ENCODE measurements at places on chromosomes 12 and 14. TPM values are rescaled to one million over a fixed set of nuclear protein-coding genes. Genes with fewer than 3 reads are reported as not detected.

- DNase-seq = no peak
Measured at GRCh38 chr14:23248601-23249000, 10.9 kb downstream of the RNF212B start.

GRCh38 chr14:73995977-73996378, 23.1 kb downstream of the ENTPD5 start:
- DNase-seq = no peak

DNA sequence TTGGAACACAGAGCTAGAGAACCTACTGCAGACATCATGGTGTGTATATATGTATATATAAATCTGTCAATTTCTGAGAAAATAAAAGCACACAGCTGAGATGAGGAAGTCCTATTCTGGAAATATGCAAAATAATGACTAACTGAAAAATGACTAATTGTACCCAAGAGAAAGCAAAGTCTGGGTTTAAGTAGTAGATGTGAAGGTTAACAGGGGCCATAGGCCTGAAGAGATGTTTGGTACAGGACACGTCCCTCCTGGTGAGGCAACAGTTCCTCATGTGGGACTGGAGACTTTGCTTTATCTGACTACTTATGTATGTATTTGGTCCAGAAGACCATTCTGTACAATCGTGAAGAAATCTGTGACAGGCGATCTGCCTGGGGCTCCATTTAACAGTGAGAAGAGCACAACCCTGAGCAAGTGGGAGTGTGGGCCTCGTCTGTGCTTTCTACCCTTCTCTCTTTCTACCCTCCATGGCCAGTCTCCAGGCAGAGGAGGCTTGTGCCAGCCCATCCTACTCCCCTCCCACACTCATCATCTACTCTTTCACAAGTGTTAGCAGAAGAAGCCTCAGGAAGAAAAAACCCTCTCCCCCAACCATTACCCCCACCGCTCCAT, 67.5 kb downstream of the SLC41A2 start:
- no peak for DNase-seq

DNA sequence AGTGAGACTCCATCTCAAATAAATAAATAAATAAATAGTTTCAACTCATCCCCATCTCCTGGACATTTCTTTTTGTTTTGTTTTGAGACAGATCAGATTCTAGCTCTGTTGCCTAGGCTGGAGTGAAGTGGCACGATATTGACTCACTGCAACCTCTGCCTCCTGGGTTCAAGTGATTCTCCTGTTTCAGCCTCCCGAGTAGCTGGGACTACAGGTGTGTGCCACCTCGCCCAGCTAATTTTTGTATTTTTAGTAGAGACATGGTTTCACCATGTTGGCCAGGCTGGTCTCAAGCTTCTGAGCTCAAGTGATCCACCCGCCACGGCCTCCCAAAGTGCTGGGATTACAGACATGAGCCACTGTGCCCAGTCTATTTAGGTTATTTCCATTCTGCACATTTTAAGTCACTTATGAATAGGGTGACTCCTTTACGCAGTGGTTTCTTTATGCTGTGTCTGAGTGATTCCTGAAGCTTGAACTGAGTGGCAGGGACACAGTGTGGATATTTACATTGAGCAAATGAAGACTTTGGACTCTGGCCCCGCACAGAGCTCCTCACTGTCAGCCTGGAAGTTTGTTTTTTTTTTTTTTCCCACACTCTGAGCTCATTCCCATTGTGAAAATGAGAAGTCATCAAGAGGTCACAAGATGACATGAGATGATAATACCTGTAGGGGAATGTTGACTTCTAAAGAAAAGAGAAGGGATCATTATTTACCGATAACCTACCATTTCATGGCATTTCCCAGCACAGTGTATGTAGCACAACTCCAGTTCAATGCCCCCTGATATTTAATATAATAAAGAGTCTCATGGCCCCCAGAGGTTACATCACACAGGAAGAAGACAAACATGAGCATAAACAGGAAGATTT, 72.6 kb downstream of the TBX3 start:
- DNase-seq = no peak

DNA sequence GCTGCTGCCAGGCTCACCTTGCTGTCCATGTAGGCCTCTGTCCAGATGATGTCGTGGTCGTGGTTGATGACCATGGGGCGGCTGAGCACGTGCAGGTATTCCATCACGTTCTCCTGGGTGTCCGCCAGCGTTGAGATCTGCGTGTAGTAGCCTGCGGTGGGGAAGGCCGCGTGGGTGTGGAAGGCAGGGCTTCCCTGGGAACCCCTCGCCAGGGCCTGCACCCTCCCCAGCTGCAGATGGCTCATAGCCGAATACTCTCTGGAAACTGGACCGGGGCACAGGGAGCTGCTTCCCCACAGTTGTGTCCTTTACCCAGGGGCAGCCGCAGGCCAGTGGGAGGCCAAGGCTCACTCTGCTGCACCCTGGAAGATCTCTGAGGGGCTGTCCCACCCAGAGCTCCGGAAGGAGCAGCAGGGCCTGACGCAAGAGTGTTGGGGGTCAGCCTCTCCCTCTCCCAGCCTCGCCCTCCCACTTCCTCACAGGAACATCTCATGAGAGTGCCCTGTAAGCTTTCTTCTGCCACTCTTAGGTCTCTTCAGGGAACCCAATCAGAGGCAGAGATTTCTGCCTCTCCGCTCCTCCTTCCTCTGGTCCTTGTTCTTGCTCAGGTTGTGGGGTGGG, 35.5 kb downstream of the CACNA2D4 start:
- DNase-seq = no peak

The TAS2R14 gene
- total RNA-seq = 0.58 TPM

- no peak for DNase-seq
Measured at GRCh38 chr14:74846968-74847665, 28.8 kb downstream of the PROX2 start.

The WDHD1 gene
- total RNA-seq = 1.3 TPM

DNA sequence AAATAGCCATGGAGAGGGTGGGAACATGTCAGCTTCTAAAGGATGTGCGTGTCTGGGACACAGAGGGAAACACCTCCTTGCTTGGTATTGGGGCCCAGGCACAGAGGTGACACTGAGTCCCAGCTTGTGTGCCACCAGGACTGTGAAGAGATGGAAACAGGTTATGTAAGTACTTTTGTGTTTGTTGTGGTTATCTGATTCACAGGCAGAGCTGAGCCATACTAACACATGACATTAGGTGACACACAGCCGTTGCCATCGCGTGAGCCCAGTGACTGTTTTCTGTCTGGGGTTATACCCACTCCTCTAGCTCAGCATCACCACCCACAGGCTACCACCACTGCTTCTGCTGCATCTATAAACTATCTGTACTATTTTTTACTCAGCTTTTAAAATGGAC, 12.1 kb upstream of the FLVCR2 start:
- DNase-seq = no peak

The CLEC4D gene
- not detected for total RNA-seq

The BLTP3B gene
- 11.9 TPM for total RNA-seq

The ZC2HC1C gene
- 10.5 TPM for total RNA-seq

The ASB2 gene
- total RNA-seq = 251 TPM

The CLEC2A gene
- not detected for total RNA-seq

DNA sequence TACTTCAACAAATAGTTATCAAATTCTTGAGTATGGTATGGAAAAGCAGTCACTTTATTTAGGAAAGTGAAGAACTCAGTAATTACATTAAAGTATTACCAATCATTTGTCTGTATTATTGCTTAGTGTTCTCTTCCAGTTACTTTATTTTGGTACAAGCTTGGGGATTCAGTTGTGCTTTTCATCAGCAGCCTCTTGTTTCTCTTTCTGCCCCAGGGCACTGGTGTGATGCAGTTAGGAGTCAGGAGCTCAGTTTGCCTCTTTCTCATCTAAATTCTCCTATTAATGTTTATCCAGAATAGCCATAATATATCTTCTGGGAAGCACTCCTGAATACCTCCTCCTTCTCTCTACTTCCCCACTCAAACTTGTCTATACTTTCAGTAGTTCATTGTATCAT, 25.7 kb downstream of the PMCH start:
- DNase-seq = no peak

DNA sequence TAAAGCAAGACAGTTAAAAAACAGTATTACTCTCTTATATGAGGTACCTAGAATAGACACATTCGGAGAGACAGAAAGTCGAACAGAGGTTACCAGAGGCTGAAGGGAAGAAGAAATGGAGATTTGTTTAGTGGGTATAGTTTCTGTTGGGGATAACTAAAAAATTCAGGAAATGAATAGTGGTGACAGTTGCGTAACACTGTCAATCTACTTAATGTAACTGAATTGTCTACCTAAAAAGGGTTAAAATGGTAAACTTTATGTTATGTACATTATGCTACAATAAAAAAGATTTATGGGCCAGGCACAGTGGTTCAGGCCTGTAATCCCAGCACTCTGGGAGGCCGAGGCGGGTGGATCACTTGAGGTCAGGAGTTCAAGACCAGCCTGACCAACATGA, 30.6 kb upstream of the SLC6A13 start:
- DNase-seq = no peak

DNA sequence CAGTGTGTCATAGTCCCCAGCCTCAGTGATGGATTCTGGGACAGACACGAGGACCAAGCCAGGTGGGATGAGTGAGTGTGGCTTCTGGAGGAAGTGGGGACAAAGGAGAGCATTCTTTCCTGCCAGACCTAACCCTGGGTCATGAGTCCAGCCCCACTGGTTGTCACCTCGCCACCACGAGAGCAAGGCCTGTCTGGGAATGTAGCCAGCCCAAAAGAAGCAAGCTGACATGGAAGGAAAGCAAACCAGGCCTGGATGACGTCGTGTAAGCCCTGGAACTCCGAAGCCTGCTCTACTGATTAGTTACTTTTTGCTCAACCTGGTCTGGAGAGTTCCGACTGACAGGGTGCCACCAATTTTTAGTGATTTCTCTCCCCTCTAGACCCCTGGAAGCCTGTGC, 105.9 kb downstream of the SINHCAF start:
- DNase-seq = no peak

DNA sequence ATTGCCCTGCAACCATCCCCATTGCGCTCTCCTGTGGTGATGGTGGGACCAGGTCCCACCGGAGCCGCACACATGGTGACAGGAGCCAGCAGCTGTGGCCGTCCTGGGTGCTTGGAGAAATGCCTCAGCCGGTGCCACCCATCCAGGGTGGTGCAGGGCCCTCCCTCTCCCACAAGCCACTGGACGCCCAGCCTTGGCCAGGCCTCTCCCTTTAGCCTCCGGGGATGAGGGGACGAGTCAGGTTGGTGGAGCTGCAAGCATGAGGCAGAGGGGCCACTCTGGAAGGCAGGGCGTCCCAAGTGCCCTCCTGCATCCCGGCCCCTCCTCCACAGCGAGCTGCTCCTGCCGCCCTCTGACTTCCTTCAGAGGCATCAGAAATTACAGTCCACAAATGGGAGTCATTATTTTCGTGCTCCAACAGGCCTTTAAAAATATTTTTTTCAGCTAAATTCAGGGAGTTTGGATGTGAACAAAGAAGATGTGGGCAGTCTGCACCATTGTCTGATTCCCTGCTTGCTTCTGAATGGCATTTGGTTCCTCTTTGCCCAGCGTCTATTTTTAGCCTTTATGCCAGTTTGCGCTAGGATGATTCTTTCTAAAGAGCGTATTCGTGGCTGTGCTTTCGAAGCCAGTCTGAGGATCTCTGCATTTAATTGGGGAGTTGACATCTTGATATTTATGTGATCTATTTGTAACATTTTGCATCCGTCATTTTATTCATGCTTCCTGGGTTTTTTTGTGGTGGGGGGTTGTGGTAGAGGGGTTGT, 189.4 kb downstream of the ADGRD1 start:
- no peak for DNase-seq

- no peak for DNase-seq
Measured at GRCh38 chr14:93183596-93184317, 940 bp downstream of the MOAP1 start.

- no peak for DNase-seq
Measured at GRCh38 chr12:1844661-1845409, 24.5 kb downstream of the LRTM2 start.

The SOAT2 gene
- not detected for total RNA-seq

Data from left ventricle myocardium inferior (tissue), 1 donor.